ENCODE measurements at places on chromosomes 5 and 9. TPM values are rescaled to one million over a fixed set of nuclear protein-coding genes. Genes with fewer than 3 reads are reported as not detected.

DNA sequence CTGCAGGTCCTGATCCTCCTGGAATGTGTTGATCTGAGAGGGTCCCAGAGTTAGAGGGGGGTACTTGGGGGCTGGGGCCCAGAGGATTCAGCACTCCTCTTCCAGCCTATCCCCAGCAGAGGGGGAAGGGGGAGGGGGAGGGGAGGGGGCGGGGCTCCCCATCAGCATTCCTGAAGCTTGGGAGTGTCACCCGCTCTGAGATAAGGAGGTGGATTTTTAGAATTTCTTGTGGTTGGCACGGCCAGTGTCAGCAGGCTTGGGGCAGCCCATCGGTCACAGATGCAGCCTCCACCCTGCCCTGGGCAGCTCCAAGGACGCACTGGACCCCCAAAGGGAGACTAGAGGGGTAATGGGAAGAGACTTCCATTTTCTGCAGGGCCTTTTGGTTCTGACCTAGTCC lies 5.3 kb downstream of the FGF18 start:
- no peak for DNase-seq

DNA sequence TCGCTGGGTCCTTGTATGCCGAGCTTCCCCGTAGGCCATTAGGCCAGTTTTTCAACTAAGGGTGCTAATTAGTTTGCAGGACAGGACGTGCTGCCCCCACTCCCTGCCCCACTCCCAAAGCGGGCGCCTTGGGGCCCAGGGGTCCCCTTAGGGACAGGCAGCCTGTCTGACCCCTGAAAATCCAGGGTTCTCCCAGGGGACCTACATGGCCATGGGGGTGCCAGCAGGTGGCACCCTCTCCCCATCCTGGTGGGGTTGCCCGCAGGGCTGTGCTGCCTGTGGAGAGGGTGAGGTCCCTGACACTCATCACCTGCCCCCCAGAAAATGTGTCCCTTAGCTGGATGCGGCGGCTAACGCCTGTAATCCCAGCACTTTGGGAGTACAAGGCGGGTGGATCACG lies 8.5 kb upstream of the CCDC187 start:
- no peak for DNase-seq

DNA sequence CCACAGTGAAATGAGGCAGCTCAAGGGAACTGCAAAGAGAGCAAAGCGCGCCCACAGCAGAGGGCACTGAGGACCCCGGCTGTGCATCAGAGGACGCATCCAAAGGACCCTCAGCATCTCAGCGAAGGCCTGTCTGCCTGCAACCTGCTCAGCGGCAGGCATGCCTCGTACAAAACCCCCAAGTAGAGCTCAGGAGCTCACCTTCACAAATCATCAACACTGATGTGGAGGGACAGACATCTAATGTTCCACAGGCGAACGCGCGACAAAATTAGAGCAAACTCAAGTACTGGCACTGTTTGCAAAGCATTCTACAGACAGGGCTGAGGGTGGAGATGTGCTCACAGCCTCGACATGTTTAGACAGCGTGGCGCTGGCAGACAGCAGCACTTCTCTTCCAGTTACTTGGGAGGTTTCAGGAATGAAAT lies 81.0 kb downstream of the DCP2 start:
- no peak for DNase-seq

The C9orf152 gene
- 69.4 TPM for total RNA-seq

The ANKRD31 gene
- total RNA-seq = 0.16 TPM

DNA sequence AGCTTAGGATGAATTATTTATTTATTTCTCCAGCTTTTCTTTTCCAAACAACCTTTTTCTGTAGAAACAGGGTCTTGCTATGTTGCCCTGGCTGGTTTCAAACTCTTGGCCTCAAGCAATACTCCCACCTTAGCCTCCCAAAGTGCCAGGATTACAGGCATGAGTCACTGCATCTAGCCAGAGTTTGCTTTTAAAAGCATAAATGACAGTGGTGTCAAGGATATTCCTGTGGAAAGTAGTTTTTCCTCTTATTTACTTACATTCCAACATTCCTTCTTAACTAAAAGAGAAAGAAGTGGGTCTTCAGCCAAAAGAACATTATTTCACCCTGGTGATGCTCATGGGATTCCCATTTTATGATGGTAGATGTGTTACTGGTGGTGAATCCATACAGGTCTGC lies 62.4 kb downstream of the GRIA1 start:
- no peak for DNase-seq

The PLPP7 gene
- total RNA-seq = 0.58 TPM

GRCh38 chr9:69395718-69396117 lies 70.7 kb downstream of the ENTREP1 start:
- no peak for DNase-seq

All from mucosa of descending colon (tissue), 3 donors.